Right lobe of liver (tissue), 6 donors: ENCODE measurements at places on chromosomes 11 and 22. TPM values are rescaled to one million over a fixed set of nuclear protein-coding genes. Genes with fewer than 3 reads are reported as not detected.

The MED17 gene
- total RNA-seq = 6.4 TPM

The NARS2 gene
- total RNA-seq = 17.4 TPM

The SMTNL1 gene
- not detected for total RNA-seq

The HTR3B gene
- not detected for total RNA-seq

The DAGLA gene
- 5.5 TPM for total RNA-seq

The TSGA10IP gene
- total RNA-seq = not detected

The MYOD1 gene
- total RNA-seq = not detected

The MS4A4A gene
- 9.6 TPM for total RNA-seq

The GP1BB gene
- total RNA-seq = 1.3 TPM

The OTUB1 gene
- 33.7 TPM for total RNA-seq

The TUBA8 gene
- total RNA-seq = 0.88 TPM

The MFRP gene
- not detected for total RNA-seq

The NLRP14 gene
- total RNA-seq = 0.12 TPM

The ELP4 gene
- total RNA-seq = 7.3 TPM

The MAP6 gene
- 0.55 TPM for total RNA-seq

The GPHA2 gene
- total RNA-seq = not detected

The KIAA1671 gene
- total RNA-seq = 31.1 TPM

The TH gene
- 0.64 TPM for total RNA-seq

The OR8G5 gene
- not detected for total RNA-seq

The SERPINH1 gene
- total RNA-seq = 26.7 TPM
